Stimulated activated naive CD8-positive, alpha-beta T cell treated with anti-CD3 and anti-CD28 coated beads, Interleukin-15, amount 100 ng/mL, for 72 hours (primary cell): ENCODE measurements at places on chromosomes 4 and X.

GRCh38 chr4:15971068-15971801, 8.3 kb upstream of the FGFBP2 start:
- DNase-seq, result no peak

DNA sequence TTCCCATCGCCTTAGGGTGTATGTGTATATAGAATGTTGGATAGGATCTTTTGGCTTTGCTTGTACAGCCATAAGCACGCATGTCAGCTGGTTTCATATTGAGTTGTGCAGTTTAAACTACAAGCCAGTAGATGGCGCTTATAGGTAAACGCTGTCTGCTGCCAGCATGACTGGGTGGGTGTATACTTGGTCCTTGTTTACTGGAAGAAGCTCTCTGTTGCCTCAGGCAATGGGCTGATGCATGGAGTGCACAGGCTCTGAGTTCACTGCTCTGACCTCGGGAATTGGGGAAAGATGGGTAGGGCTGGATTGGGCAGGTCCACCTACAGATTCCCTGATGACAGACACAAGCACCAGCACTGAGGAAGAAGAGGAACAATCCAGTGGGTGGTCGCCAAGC, 831.5 kb downstream of the STIM2 start:
- no peak for DNase-seq

GRCh38 chr4:129403848-129404247, 307.9 kb downstream of the C4orf33 start:
- DNase-seq, result no peak

DNA sequence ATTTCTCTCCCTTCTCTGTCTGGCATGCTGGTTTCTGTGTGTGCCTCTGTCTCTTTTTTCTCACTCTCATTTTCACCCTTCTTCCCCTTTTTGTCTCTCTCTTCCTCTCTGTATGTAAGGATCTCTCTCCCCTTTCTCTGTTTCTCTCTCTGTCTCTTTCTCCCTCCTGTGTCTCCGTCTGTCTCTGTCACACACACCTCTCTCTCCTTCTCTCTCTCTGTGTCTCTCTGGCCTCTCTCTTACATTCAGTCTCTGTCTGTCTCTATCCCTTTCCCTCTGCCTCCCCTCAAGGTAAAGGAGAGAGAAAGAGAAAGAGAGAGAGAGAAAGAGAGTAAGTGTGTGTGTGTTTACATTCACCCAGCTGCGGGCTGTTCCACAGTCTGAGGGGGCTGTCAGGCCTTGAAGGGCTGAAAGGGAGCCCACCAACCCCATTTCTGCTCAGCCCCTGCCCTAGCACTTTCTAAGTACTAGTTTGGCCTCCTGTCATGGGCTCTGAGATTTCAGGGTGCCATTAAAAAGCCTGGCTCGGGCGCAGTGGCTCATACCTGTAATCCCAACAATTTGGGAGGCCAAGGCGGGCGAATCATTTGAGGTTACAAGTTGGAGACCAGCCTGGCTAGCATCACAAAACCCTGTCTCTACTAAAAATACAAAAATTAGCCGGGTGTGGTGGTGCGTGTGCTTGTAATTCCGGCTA, 9.6 kb upstream of the TSPYL2 start:
- no peak for DNase-seq
